Stimulated activated CD4-positive, alpha-beta T cell treated with anti-CD3 and anti-CD28 coated beads, TNF-alpha, amount 100 ng/mL, for 24 hours (primary cell): ENCODE measurements at places on chromosomes 5 and 9.

DNA sequence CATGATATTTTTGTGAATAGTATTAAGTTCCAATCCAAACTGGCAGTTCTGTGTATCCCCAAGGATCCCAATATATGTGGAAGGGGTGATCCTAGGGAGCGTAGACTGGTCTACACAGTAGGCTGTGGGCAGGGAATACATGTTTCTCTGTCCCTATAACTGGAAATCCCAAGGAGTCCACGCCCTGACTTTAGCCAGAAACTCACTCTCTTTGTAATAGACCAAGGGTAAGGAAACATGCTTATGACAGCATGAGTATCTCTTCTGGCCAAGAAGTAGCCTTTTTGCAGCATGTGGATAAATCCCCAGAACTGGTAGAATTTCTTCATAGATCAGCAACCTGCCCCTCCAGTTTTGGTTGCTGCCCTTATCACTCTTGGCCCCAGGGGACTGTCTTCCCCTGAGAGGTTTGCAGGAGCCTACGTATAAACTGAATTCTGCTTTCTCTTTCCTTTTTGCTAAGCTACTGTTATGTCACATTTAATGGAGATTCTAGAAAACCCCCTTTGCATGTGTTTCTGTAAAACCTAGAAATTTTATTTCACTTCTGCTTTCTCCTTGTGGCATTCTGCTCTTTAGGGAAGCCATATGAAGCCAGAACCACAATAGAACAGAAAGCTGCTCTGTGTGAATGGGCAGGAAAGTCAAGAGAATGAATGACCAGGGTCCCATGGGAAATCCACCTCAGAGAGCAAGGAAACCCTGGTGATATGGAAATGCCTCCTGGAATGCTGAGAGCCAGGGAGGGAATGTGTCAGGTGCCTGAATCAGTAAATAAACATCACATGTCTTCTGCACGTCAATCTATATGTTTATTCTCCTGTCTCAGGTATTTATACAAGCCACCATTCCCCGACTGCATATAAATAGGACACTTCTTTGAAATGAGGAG, 3.5 kb downstream of the IFNA2 start:
- DNase-seq: no peak

- no peak for DNase-seq
Measured at GRCh38 chr9:70013598-70014196, 30.0 kb upstream of the MAMDC2 start.

- DNase-seq: no peak
Measured at GRCh38 chr5:160293901-160294561, 18.3 kb downstream of the CCNJL start.

GRCh38 chr5:177355868-177356168, 1.9 kb upstream of the RGS14 start:
- no peak for DNase-seq

DNA sequence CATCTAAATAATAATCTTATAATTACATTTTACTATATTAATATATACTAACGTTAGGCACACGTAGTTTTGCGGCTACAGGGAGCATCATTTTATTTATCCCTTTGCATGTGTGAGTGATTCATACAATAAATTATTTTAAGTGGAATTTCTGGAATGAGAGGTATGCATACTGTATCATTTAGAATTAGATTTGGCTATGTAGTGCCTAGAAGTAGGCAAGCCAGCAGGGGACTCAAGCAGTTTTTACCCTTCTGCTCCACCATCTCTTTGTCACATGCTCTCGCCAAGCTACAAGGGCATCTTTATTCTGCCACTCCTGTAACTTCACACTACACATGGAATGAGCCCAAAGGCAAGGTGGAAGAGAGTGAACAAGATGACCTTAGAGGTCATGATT, 60.8 kb downstream of the MEGF10 start:
- DNase-seq: no peak

- DNase-seq: no peak
Measured at GRCh38 chr9:137195525-137196220, 4.9 kb downstream of the TPRN start.

DNA sequence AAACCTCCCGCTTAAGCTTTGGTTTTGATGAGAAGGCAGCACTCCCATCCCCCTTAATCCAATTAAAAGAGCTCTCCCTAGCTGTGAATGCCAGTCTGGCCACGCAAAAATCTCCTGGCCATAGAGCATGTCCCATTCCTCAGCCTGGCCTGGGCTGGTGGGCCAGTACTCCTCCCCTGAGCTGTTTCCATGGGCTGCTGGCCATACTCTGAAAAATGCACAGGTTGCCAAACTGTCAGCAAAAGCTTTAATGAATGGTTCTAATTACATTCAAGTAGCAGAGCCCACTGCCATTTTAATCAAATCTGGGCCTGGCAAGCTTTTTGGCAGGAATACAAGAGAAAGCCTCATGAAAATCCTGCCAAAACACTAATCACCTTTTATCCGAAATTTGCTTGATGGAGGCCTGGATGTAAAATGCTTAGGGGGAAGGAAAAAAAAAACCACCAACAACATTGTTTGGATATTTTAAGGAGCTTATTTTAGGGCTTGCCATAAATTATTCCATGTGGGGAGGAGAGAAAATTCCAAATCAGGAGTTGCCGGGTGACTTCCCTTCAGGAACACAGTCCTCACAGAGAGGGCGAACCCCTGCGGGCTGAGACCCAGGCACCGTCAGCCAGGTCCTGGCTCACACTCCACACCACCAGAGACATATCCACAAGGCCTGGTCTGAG, 243.3 kb downstream of the SEC61B start:
- DNase-seq: no peak

DNA sequence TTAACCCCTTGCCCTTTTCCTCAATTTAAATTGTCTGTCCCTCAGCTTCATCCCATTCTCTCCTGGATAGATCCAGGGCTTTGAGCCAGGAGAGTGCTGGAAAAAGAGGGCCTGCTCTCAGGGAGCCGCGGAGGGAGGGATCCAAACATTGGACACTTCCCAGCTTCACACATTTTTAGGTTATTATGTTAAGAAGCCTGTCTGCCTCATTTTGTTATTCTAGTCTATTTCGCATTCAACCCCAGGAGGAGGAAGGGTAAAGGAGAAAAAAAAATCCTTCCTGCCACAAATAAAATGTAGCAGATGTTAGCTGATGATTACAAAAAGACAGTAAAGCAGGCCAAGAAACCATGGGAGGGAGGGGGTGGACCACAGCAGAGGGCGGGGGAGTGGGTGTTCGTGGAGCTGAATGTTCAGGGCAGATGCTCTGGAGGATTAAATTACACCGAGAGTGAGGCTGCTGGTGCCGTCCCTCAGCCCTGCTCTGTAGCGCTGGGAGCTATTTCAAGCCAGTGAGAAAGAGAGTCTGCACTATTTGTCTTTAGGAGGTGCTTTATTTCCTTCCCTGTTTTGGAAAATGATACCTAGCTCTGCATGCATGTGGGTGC, 60.6 kb upstream of the ZFR start:
- DNase-seq: no peak

DNA sequence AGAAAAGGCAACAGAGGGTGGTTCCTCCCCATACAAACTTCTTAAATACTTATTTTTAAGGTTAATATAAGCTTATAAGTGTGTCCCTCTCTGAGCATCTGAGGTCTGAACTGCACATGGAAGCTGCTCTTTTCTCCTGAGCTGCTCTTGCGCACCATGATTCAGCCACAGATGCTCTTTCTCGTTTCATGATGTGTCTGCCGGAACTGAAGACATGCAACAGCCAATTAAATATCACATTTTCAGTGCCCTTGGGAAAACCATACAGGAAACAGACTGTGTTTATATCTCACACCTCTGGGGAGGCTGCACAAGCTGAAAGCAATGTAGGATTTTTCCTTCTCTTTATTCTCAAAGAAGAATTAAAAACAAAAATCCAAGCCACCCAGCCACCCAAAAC, 96.8 kb upstream of the NREP start:
- DNase-seq: no peak

- DNase-seq: no peak
Measured at GRCh38 chr5:1995491-1995890, 112.8 kb upstream of the IRX4 start.

- DNase-seq: no peak
Measured at GRCh38 chr9:128106940-128107467, 20.5 kb downstream of the PTGES2 start.

DNA sequence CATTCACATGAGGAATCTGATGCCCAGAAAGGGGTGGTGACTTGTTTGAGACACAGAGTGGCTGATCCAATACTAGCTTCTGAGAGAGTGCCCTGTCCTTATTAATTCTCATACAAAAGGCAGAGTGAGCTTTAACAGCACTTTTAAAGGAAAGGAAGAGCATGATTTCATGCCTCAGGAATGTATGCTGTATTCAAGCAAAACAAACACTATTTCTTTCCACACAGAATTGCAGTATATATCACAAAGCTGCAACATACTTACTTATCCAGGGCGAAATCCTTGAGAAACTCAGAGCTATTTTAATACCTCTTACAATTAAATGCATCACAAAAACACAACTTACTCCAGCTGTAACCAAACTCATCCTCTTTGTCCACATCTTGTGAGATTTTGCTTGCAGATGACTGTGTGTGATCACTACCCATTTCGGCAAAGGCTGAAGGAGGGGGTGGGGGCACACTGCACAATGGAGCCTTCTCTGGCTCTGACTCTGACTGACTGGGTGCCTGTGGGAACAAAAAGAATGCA, 139.8 kb downstream of the MPDZ start:
- no peak for DNase-seq

GRCh38 chr5:73160239-73160671, 12.7 kb upstream of the TMEM174 start:
- peak; percentile 52 for DNase-seq

DNA sequence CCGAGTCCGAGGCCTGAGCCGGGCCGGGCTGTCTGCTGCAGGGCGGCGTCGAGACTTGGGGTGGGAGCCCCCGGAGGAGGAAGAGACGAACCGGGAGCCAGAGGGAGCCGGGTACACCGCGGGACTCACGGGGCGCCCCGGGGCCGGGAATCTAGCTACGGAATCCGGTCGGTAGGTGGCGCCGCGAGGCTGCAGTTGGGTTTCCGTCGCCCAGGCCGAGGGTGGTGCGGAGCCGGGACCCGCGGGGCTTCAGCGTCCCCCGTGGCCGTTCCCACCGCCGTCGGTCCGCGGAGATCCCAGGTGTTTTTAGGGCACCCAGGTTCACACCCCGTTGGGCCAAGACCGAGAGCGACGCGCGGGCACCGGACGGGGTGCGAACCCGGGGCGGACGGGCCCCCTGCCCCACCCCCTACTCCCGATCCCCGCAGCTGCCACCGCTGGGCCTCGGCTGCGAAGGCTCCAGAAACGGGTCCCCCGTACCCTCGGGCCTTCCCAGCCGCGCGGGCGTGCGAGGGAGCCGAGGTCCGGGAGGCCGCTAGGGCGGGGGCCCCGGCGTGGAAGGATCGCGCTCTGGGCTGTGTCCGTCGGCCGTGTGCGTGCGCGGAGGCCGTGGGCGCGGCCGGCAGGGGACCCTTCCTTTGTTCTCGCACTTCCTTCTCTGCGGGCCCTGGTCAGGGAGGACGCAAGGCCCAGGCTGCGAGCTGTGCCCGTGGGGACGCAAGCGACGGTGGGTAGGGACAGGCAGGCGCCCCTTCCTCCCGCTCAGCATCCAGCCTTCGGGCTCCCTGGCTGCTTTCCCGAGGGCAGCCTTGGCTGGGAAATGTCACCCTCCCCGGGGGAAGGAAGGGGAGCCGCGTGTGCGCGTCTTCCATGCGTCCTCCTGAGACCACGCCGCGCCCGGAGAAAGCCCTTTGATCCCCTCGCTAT, 146.6 kb downstream of the GAPVD1 start:
- DNase-seq: peak; percentile 79

GRCh38 chr5:1778138-1779020, 21.3 kb downstream of the MRPL36 start:
- DNase-seq: no peak

GRCh38 chr5:119404033-119404432, 48.2 kb downstream of the TNFAIP8 start:
- no peak for DNase-seq

DNA sequence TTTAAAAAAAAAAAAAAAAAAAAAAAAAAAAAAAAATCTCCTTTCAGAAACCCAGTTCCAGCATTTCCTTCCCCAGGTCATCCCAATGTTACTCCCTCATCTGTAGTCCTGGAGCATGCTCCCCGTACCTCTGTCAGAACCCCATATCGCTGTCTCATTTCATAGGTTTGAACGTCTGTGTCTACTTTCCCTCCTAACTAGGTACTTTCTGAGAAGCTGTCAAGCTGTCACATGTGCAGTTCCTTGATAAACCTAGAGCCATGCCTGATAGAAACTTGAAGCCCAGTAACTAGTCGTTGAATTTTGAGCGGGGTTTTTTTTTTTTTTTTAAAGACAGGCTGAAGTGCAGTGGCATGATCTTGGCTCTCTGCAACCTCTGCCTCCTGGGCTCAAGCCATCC, 15.6 kb downstream of the EXOSC3 start:
- no peak for DNase-seq

- no peak for DNase-seq
Measured at GRCh38 chr5:127228540-127229184, 61.9 kb upstream of the MEGF10 start.

- DNase-seq: no peak
Measured at GRCh38 chr5:43213951-43214350, 21.9 kb downstream of the NIM1K start.

- no peak for DNase-seq
Measured at GRCh38 chr9:3842839-3843238, 317.0 kb upstream of the RFX3 start.

GRCh38 chr9:136854842-136855460, 2.8 kb downstream of the MAMDC4 start:
- no peak for DNase-seq

GRCh38 chr5:82265047-82265446, 13.1 kb downstream of the RPS23 start:
- DNase-seq: no peak

- DNase-seq: no peak
Measured at GRCh38 chr5:172564188-172564587, 76.9 kb upstream of the NEURL1B start.

DNA sequence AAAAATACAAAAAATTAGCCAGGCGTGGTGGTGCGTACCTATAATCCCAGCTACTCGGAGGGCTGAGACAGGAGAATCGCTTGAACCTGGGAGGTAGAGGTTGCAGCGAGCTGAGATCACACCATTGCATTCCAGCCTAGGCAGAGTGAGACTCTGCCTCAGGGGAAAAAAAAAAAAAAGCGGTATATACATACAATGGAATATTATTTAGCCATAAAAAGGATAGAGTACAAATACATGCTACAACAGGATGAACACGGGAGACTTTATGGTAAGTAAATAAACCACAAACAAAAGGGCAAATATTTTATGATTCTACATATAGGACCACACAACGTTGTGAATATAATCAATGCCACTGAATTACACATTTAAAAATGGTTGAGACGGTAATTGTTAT, 5.2 kb downstream of the UBTD2 start:
- DNase-seq: no peak

- DNase-seq: no peak
Measured at GRCh38 chr5:74320526-74320925, 320.0 kb downstream of the ENC1 start.

DNA sequence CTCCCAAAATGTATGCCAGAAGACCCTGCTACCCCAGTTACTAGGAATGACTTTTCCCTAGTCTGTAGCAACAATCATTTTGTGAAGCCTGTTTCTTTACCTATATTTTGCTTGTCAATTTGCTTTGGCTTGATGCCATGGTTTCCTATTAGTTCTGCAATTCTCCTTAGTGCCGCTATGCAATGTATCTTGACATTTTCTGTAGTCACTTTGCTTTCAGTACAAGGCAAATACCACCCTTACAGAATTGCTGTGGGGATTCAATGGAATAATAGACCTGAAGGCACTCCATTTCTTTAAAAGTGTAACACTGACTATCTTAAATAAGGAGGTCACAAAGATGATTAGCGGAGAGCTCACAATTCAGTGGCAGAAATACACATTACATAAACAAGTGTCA, 291.1 kb downstream of the NR2F1-AS1 start:
- DNase-seq: no peak

GRCh38 chr5:148882332-148882731, 55.9 kb downstream of the ADRB2 start:
- no peak for DNase-seq
